Stimulated activated CD8-positive, alpha-beta memory T cell treated with anti-CD3 and anti-CD28 coated beads, Interleukin-4, amount 100 ng/mL, for 1 hour (primary cell): ENCODE measurements at places on chromosomes 3 and 15.

GRCh38 chr3:67176396-67176795, 178.3 kb downstream of the KBTBD8 start:
- no peak for DNase-seq

DNA sequence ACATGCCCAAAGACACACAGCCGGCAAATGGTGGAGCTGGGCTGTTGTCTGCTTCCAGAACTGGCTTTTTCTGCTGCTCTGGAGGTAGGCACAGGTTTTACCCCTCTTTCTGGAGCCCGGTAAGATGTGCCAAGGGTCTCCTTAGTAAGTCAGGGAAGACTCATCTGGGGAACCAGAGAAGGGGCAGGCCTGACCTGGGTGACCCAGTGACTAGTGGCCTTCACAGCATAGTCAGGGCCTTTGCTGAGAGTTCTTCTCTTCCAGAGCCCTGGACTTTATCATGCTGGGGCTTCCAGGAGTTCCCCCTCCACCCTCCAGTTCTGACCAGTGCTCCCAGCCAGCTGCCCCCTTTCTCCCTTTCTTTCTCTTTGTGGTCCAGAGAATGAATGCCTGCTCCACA, 3.2 kb downstream of the CD276 start:
- DNase-seq = no peak

- DNase-seq = no peak
Measured at GRCh38 chr3:71114610-71115009, 468.9 kb downstream of the FOXP1 start.

GRCh38 chr3:97914388-97914787, 57.8 kb downstream of the RIOX2 start:
- no peak for DNase-seq

DNA sequence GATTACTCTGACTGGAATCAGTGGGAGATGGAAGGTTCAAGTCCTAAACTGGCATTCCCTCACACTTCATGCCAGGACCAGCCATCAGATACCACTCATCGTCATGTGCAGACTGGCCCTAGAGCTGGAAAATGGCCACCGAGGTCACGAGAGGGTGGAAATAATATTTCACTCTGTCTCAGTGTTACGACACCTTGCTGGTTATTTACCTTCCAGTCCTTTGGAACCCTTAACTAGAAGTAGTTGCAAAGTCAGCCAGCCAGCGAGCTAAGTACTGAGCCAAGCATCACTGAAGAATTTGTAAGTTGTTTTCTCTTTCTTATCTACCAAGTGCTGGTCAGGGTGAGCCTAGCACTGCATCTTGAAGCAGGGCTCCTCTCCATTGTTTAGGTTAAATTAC, 309.9 kb upstream of the RASGRP1 start:
- DNase-seq = no peak

GRCh38 chr3:13976469-13976868, 96.6 kb upstream of the WNT7A start:
- DNase-seq = no peak
